NCI-H748 treated with DMSO at 0.1 percent for 48 hours (cell line): ENCODE measurements at places on chromosomes 11 and 22.

- no peak for DNase-seq
Measured at GRCh38 chr11:88282747-88283515, 54.6 kb downstream of the CTSC start.

GRCh38 chr11:84870486-84870885 lies 756.7 kb downstream of the DLG2 start:
- DNase-seq: no peak

- no peak for DNase-seq
Measured at GRCh38 chr11:43924112-43924855, 18.2 kb upstream of the C11orf96 start.

DNA sequence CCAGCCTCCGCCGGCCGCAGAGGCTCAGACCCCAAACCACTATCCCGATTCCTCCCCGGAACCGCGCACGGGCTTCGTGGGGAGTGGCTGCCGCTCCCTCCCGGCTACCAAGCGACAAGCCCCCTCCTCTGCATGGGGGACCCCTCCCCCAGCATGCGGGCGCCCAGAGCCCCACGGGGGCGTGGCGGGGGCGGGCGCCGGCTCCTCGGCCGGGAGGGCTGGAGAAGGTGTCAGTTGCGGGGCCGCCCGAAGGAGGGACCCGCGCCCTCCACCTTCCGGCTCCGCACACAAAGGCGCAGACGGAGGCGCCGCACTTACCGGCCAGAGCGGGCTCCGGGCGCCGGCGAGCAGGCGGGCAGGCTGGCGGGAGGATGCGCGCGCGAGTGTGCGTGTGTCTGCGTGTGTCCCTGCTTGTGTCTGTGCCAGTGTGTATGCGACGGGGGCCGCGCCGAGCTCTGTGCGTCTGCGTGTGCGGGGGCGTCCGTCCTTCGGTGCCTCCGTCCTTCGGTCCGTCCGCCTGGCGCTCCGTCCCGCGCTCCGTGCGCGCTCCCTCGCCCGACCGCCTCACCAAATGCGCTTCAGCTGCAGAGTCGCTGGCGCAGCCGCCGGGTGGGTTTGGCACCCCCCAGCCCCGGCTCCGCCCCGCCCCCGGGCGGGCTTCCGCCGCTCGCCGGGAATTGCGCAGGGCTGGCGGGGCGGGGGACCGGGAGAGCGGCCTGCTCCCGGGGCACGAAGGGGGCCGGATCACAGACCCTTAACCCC lies at the start of gene PTPN5:
TSS of gene PTPN5 (minus strand) at position 592 of the 762 bp plus-strand sequence. CDS start 19,840 bp downstream, outside the sequence.
- DNase-seq: peak; percentile 10

- no peak for DNase-seq
Measured at GRCh38 chr11:96185220-96185768, 157.7 kb downstream of the MAML2 start.

DNA sequence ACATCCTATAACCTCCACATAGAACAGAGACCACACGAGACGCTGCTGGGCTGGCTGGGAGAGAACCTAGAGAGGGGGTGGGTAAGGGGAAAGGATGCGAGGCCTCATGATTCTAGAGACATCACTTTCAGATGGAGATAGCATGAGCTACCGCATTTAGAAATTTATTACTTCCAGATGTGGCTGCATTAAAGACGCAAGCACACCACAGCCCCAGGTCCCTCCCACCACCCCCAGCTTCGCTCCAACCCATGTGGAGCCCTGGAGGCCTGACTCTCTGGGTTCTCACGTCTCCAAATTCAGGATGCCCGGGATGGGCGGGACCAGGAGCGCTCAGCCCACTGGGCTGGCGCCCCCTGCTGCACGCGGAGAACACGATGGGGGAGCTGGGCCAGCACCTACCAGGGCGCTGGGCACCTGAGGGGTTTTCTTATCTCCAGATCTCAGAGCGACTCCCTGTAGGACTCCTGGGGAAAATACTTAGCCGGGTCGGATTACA lies 13.6 kb downstream of the MRPL21 start:
- no peak for DNase-seq

DNA sequence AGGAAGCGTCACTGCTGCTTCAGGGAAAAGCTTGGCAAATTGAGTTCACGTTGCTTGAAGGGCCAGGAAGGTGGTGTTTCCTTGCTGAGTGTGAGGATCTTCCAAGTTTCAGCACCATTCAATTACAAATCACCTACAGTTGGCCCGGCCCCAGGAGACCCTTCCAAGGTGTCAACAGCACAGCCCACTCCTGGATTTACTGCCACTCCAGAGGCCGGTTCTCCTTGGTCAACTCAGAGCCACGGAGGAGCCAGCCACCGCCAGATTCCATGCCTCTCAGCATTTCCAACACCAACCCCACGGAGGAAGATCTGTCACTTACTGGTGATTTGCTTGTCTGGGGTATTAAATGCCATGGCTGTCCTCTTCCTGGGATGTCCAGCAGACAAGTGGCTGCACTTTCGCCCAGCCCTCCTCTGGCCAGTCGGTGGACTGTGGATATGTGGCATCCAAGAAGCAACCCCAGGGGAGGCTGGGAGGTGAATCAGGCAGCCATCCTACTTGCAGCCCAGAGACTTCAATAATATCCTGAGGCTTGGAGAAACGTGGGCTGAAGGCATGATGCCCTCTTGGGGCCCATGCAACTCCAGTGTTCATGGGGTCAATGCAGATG lies 74.1 kb upstream of the SHANK2 start:
- DNase-seq: no peak

GRCh38 chr11:128318856-128319474 lies 268.4 kb downstream of the ETS1 start:
- no peak for DNase-seq

- DNase-seq: no peak
Measured at GRCh38 chr11:30128269-30128932, 102.4 kb upstream of the FSHB start.

DNA sequence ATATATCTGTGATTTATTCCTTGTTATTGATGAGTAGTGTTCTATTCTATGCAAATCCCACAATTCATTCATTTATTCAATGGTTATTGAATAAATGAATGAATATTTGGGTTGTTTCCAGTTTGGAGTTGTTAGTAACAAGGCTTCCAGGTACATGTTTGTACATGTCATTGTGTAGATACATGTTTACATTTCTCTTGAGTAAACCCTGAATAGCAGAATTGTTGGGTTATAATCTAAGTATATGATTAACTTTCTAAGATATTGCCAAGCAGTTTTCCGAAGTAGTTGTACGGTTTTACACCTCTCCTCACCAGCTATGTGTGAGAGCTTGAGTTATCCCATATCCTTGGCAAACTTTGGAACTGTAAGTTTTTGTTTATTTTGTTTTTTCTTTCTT lies 18.5 kb upstream of the OR8G1 start:
- no peak for DNase-seq

GRCh38 chr11:35352077-35352888 lies 67.1 kb downstream of the SLC1A2 start:
- DNase-seq: no peak

DNA sequence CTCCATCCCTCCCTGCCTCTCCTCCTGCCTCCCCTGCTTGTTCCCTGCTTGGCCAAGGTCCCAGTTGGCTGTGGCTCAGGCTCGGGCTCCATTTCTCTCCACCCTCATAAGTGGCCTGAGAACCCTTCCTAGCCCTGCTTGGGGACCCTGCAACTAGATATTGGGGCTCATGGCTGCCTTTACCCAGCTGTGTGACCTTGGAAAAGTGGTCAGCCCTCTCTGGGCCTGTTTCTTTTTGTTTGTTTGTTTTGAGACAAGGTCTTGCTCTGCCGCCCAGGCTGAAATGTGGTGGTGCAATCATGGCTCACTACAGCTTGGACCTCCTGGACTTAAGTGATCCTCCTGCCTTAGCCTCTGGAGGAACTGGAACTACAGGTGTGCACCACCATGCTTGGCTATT lies 20.3 kb upstream of the CABP2 start:
- DNase-seq: no peak

DNA sequence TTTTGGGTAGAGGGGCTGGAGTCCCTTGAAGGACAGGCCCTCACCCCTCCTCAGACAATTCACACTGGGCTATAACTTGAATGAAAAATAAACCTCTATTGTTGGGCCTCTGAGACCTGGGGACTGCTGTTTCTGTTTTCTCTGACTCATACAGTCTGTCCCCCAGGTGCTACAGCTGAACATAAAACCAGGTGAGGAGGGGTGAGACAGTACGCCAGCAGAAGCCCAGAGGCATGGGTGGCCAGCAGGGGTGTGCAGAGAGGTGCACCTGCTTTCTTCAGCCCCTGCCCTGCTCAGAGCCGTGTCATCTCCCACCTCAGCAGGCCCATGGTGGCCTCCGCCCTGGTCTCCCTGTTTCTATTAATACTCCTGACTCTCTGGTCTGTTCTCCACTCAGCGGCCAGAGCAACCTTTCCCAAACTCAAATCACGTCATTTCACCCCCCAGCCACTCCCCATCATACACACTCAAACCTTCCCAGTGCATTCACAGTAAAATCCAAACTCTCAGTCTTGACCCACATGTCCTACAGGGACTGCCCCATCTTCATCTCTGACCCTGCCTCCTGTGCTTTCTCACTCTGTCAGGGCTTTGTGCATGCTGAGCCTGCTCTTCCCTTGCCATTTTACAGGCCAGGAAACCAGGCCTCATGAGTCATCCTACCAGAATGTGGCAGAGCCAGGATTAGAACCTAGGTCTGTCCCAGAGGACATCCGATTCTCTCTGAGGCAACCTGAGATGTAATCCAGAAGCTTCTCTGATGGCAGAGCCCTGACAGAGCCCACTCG lies 5.4 kb upstream of the IL2RB start:
- no peak for DNase-seq

DNA sequence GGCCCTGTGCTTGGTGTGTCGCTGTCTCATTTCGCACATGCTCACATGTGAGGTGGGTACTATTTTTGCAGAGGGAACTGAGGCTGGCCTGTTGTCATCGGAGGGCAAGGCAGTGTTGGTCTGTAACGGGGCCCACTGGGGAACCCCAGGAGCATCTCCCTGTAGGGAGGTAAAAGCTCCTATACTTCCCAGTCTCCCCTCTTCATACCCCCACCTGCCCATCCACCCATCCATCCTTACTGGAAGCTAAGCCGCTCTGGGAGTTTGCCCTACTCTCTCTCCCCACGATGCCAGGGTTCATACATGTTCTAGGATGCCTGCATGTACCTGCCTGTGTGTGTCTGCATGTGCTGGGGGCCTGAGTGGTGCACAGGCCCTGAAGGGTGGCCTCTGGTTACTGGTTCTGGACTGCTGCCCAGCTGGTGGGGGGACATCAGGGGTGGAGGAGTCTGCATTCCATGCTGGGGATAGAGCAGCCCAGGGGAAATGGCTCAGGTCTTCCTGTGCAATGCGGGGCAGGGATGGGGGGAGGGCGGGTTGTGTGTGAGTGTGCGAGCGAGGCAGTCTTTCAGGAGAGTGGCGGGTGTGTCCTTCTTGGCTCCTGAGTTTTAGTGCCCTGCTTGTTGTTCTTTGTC lies 77.7 kb downstream of the PKNOX2 start:
- no peak for DNase-seq

GRCh38 chr11:116312570-116313391 lies 460.0 kb downstream of the BUD13 start:
- DNase-seq: peak; percentile 12

- no peak for DNase-seq
Measured at GRCh38 chr11:113533425-113533698, 58.2 kb upstream of the DRD2 start.

GRCh38 chr11:71237853-71238252 lies 14.5 kb downstream of the SHANK2 start:
- no peak for DNase-seq

DNA sequence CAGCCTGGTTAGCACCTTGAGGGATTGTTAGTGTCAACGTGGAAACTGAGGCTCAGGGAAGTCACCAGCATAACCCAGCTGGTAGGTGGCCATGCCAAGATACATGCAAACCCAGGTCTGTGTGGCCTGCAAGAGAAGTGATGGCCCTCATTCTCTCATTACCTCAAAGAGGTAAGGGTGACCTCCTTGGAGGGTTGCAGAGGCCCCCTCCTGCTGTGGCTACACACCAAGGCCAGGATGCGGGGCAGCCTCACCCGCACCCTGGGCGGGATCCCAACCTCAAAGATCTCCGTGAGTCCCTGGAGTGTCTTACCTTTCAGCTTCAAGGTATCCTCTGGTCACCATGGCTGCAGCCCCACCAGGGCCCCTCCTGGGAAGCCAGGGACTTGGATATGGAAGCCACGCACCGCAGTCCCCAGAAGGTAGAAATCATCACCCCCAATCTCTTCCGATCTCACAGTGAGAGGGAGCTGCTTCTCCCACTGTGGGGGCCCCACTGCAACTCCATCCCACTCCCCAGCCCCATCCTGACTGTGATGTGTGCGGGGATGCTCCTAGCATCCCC lies 95.4 kb downstream of the MORC2 start:
- DNase-seq: no peak

GRCh38 chr11:33761471-33761870 lies 12.8 kb downstream of the FBXO3 start:
- DNase-seq: no peak

DNA sequence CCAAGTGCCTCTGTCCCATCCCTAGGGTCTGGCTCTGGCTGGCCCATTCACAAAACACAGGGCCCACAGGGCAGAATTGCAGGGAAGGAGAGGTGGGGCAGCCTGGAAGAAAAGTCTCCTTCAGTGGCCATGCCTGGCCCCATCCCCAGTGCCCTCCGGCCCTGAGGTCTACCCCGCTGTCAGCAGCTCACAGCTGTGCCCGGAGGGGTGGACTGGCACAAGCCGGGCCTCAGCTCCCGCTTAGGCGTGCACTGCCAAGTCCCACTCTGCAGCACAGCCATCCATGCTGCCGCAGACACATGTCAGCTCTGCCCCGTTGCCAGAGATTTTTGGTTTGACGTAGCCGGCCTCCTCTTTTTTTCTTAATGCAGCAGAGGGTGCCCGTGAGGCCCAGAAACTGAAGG lies 3.9 kb upstream of the SCN2B start:
- DNase-seq: no peak

- no peak for DNase-seq
Measured at GRCh38 chr22:40023341-40023841, 28.6 kb downstream of the FAM83F start.

DNA sequence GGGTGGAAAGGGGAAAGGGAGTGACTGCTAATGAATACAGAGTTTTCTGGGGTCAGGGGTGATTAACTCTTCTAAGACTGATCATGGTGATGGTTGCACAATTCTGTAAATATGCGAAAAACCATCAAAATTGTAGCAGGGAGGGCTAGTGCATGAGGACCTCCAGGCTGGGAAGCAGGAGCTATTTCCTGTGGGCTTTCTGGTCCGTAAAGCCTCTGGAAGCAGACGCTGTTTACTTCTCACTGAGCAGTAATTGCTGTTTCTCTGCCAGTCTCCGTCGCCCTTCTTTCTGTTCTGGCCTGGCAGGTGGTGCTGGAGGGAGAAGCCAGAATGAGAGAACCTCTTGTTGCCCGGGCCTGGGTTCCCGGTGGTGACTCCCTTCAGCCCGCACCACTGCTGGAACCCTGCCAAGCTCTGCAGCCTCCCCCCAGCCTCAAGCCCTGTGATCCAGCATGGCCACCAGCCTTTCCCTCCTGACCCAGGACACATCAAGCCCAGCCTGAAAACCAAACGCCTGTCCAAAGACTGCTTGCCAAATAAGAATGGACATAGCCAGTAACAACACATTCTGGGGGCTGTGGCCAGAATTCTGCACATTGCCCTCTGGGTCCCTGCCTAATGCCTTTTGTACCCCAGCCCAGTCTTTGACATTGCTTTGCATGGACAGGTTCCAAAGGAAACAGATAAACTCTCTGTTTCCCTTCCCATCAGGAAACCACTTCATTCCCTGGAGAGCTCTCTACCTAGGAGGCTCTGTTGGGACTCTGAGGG lies 201.0 kb upstream of the NAV2 start:
- DNase-seq: peak; percentile 39

GRCh38 chr11:26285608-26286007 lies 46.3 kb upstream of the ANO3 start:
- no peak for DNase-seq
